ENCODE measurements at places on chromosomes 4 and X.
A peak's percentile ranks its signal among the peaks of the same experiment; 100 is the strongest.

- DNase-seq: no peak
Observed at GRCh38 chr4:7788193-7788592, 151.5 kb downstream of the AFAP1 start.

- peak; percentile 27 for DNase-seq
Observed at GRCh38 chr4:28225050-28225449, 1364.4 kb downstream of the STIM2 start.

DNA sequence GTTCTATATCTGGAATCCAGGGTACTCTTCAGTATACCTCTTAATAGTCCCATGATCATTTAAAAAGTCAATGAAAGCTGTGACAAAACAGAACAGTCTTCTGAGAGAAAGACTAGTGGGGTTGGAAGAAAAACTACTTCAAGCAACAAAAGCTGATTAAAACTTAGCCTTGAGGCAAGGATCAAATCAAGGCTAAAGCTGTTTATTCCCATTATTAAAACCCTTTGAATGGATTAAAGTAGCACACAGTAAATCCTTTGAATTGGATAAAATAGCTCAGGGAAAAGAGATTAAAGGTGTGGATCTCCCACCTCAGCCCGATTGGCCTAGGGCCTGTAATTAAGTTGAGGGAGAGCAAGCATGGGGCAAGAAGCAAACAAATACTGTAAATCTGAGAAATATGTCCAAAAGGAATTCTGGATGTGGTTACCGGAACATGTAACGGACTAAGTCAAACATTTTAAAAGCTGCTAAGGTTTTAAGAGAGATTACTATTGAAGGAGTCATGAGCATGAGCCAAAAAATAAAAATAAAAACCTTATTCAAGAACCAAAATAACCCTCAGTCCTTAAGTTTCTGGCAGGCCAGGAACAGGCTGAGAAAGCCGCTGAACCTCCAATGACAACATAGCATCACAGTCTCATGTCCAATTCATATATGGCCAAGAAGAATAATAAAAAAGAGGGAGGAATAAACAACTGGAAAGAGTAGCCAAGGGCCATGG, 257.3 kb upstream of the NEIL3 start:
- DNase-seq: no peak

DNA sequence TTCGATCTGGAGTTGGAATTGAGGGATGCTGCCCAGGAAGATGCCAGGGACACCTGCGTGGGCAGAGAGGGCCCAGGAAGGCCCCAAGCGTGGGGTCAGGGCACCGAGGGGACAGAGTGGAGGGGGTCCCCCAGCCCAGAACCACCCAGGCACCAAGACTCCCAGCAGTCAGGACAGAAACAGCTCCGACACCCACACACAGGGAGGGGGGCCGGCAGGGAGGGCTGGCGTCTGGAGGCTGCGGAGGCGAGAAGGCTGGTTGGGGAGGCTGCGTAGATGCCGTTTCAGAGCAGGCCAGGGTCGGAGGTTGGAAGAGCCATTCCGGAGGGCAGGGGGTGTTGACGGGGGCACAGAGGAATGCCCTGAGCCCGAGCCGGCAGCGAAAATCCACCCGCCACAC, 23.6 kb downstream of the ATP5ME start:
- DNase-seq: no peak

DNA sequence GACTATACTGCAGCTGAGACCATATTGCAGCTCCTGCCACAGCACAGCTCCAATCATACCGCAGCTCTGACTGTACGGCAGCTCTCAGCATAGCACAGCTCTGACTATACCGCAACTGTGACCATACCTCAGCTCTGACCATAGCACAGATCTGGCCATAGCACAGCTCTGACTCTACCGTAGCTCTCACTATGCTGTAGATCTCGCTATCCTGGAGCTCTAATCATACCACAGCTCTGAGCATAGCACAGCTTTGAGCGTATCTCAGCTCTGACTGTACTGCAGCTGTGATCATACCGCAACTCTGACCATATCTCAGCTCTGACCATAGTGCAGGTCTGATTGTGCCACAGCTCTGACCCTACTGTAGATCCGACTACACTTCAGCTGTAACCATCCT, 139.2 kb downstream of the ASMT start:
- no peak for DNase-seq

DNA sequence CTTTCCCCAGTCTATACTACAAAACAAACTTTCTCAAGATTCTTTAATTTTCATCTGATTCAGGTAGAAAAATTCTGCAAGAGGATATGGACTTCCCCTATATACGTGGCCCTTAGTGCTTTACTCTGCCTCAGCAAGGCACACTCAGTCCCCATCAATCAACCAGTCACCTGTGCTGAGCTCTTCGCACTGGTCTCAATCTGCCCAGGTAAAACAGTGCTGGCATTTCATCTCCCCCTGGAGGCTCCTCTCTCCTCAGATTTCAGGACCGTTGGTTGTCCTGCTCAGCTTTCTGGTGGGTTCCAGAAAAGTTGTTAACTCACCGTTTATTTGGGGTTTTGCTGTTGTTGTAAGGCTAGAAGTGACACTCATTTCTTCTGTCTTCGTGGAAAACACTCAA, 518.1 kb downstream of the TRIML1 start:
- no peak for DNase-seq

GRCh38 chr4:26013629-26014028, 99.6 kb downstream of the SMIM20 start:
- DNase-seq: no peak

- DNase-seq: no peak
Observed at GRCh38 chrX:48472225-48472624, 2.2 kb upstream of the SLC38A5 start.

DNA sequence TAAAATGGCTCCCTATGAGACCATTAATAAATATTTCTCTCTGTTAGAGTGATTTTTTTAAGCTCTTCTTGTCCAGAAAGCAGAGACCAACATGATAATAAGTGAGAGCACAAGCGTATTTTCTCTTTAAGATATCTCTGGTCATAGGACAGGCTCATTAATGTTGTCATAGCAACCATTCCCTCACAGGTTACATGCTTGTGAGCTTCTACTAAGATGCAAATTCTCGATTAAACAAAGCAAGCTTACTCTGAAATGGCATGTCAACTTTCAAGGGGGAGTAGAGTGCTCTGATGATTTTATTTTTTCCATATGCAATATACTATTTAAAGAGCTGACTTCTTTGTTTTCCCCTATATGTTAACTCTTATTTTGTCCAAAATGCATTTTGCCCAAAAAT, 487.2 kb upstream of the LCORL start:
- no peak for DNase-seq

- DNase-seq: no peak
Observed at GRCh38 chr4:141501931-141502330, 134.5 kb upstream of the IL15 start.

DNA sequence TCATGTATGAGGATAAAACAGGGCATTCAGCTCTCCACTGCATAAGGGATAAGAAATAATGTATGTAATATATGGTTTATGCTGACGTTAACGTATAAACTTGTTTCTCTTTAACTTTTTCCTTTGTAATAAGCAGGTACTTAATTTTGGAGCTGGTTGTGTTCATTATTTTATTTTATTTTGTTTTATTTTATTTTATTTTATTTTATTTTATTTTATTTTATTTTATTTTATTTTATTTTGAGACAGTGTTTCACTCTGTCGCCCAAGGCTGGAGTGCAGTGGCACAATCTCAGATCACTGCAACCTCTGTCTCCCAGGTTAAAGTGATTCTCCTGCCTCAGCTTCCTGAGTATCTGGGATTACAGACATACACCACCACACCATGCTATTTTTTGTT, 1932.6 kb upstream of the TENM3 start:
- DNase-seq: no peak

DNA sequence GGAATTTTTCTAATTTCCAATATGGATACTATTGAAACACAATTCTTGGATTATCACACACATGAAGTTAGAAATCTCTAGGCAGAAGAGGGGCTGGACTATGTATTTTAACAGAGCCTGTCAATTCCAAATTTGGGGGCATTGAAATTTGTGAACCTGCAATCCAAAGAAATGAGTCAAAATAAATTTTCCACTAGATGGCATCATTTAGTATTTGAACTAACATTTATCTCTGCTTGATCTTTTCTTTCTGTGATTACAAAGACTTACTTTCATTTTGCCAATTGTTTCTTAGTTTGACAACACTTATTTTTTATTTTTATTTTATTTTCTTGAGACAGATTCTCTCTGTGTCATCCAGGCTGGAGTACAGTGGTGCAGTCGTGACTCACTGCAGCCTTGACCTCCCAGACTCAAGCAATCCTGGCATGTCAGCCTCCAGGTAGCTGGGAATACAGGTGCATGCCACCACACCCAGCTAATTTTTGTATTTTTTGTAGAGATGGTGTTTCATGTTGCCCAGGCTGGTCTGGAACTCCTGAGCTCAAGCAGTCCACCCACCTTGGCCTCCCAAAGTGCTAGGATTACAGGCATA, 2.7 kb upstream of the PYURF start:
- DNase-seq: peak; percentile 12

- no peak for DNase-seq
Observed at GRCh38 chrX:69072486-69073006, 92.7 kb downstream of the PJA1 start.

- no peak for DNase-seq
Observed at GRCh38 chr4:130043732-130044160, 947.8 kb downstream of the C4orf33 start.

DNA sequence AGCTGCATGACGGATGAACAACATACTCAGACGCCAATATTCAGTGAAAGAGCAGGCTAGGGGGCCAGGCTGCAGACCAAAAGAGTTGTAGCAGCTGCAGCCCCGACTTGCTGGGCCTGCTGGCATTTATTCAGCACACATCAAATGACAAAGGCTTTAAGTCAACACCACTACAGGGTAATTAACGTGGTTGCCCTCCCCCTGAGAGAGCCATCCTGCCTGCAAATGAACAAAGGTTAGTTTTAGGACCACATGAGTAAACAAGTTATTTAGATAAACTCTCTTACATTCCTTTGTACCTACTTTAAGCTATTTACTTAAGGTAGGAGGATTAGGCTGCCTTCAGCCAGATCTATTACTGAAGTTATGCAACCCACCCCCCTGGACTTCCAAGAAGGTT, 1329.1 kb downstream of the PCDH18 start:
- no peak for DNase-seq

GRCh38 chr4:182083671-182084410, 159.4 kb upstream of the TENM3 start:
- DNase-seq: peak; percentile 10

DNA sequence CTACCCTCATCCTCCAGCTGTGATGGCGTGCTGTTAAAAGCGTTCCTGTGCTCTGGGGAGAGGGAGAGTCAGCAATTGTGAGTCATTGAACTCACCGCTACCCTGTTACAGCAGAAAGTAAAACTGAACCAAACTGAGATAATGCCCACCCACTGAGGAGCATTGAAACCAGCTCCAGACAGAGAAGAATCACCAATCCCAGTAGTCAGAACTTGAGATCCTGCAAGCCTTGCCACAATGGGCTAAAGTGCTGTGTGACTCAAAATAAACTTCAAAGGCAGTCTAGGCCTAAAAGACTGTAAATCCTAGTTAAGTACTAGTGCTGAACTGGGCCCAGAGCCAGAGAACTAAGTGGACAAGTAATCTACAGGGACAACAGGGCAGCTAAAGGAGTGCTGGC, 1394.2 kb upstream of the DIAPH2 start:
- DNase-seq: no peak

GRCh38 chr4:78561677-78562076, 10.1 kb downstream of the ANXA3 start:
- DNase-seq: no peak

- no peak for DNase-seq
Observed at GRCh38 chrX:41824551-41824950, 98.8 kb downstream of the CASK start.

DNA sequence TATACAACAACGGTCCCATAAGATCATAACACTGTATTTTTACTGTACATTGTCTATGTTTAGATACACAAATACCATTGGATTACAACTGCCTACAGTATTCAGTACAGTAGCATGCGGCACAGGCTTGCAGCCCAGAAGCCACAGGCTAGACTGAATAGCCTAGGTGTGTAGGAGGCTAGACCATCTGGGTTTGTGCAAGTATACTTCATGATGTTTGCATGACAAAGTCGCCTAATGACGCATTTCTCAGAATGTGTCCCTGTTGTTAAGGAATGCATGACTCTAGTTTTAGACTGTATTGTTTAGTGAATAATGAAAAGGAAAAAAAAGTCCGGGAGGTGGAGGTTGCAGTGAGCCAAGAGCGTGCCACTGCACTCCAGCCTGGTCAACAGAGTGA, 56.5 kb upstream of the C4orf50 start:
- no peak for DNase-seq

DNA sequence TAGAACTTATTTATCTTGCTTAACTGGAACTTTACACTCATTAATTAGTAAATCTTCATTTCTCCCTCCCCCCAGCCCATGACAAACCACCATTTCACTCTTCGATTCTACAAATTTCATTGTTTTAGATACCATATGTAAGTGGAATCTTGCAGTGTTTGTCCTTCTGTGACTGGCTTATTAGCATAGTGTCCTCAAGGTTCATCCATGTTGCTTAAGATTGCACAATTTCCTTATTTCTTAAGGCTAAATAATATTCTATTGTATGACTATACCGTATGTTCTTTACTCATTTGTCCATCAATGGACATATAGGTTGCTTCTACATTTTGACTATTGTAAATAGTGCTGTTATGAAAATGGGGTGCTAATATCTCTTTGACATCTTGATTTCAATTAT, 24.5 kb upstream of the RNF212 start:
- DNase-seq: no peak

GRCh38 chr4:24561438-24562139, 22.8 kb downstream of the DHX15 start:
- no peak for DNase-seq

GRCh38 chr4:183755596-183755995, 96.5 kb downstream of the TRAPPC11 start:
- no peak for DNase-seq

DNA sequence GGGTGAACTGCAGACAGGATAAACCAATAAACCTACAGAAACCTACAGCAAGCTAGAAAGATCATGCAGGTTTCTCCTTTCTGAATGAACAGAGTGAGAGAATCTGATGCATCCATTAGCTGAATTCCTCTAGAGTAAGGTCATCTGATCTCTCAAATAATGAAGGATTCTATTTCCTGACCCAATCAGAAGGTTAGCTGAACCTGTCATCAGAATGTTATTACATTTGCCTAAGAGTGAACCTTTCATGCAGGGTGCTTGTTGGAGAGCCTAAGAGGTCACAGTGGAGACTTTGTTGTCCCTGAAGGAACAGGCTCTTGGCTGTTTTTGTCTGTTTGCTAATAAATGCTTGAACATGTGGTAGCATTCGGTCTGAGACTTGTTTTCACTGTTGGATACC, 24.0 kb downstream of the MEPE start:
- DNase-seq: no peak

GRCh38 chr4:26887143-26887542, 26.5 kb downstream of the STIM2 start:
- no peak for DNase-seq

- DNase-seq: no peak
Observed at GRCh38 chrX:134971926-134972325, 18.9 kb upstream of the SMIM10 start.

- DNase-seq: no peak
Observed at GRCh38 chrX:68659786-68660185, 12.3 kb downstream of the STARD8 start.

Data from NCI-H1417 (cell line).